Fibroblast of skin of left quadriceps (primary cell): ENCODE measurements at places on chromosomes 5 and 9.

- no peak for DNase-seq
These were observed 16.5 kb downstream of the HSDL2 start for GRCh38 chr9:112396416-112396815.

DNA sequence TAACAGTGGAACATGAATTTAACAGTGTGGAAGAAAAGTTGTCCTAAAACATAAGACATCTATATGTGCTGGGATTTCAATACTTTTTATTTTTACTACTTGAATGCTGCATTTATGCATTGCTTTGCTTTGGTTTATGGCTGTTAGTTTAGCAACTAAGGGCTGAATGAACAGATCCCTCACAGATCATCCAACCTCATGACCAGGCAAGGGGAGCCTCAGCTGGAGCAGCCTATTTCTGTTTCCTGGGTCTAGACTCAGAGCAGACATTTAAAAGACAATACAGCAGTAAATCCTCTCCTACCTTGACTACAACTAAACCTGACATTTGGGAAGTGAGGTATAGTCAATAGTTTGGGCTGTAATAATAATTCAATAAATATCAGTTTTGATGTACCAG, 163.3 kb downstream of the AUH start:
- DNase-seq, result no peak

DNA sequence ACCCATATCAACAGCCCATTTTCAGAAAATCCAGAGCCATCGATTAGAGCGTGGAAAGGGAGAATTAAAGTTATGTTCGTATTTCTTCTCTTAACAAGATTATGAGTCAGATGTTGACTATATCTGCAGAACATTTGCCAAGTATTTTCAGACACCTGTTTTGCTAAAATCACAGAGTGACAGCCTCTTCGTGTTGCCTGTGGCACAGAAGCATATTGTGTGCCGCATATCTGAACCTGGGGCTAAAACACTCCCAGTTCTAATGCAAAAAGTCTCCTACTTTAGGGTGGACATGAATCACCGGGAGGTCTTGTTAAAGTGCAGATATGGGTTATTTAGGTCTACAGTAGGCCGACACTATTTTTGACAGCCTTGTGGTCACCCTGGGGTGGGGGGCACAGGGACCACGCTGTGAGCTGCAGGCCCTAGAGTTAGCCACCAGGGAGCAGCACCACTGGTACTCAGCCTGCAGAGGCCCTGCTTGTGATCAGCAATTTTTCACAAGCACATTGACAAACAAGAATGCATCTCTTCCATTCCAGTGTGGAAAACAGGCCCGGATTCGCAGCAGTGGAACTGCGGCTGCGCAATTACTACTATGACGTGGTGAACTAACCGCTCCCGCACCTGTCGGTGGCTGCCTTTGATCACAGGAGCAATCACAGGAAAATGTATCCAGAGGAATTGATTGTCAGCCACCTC, 93.5 kb downstream of the SYK start:
- DNase-seq, result no peak

- DNase-seq, result peak; percentile 35
These were observed 63.9 kb downstream of the PRRT1B start for GRCh38 chr9:131609099-131609830.

DNA sequence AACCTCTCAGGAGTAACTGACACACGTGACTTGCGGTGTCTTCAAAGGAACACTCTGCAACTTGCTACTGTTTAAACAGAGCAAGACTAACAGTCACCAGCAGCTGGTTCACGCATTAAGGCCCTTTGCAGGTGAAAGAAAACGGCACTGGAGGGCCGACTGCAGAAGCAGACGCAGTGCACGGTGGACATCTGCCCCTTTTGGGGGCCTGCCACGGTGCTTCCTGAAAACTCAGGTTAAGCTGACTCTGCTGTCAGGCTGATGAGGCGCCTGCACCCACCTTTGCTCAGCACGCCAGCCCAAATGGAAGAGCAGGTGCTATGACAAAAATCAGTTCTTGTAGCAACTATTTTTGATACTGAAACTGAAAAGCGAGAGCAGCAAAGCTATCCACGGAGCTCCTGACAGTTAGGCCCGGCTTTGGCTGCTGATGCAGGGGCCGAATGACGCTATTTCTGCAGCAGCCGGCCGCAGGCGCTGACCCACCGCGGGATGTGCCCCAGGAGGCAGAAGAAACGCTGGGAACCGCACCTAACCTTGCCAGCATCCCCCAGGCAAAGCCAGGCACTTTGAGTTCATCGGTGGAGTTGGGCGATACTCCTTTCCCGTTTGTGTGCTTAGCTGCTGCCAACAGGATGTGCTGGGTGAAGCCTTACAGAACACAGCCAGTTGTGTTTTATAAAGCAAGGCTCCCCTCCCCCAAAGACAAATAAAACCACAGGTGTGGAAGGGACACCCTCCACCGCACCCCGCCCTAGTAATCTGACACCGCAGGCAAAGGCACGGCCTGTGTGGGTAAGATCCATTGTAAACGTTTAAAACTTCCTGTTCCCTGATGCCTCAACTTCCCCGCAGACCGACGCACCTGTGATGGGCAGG, 21.1 kb upstream of the TERT start:
- DNase-seq, result no peak
